ENCODE measurements at places on chromosomes 5 and 9. TPM values are rescaled to one million over a fixed set of nuclear protein-coding genes. Genes with fewer than 3 reads are reported as not detected.

DNA sequence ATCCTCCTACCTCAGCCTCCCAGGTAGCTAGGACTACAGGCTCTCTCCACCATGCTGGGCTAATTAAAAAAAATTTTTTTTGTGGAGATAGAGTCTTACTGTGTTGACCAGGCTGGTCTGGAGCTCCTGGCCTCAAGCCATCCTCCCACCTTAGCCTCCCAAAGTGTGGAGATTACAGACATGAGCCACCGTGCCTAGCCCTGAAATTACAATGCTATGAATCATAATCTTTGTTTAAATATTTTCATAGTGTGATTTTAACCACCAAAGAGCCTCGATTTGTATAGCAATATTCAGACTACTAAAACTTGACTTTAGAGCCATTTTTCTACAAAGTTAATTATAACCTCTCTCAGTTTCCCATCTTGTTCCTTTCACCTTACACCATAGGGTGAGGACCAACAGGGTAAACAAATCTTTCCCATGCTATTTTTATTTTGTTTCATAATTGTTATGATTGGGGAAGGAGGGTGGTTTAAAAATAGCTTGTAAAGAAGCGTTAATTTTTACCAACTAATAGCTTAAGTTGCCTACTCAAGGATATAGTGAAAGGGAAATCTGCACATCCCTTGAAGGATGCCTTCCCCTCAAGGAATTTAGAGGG is 32.7 kb downstream of the UBE2D2 start:
- H3K4me1 ChIP-seq = no peaks in the 10 kb centered on the region
- no peak overlapping the region for H3K4me3 ChIP-seq
- H3K27me3 ChIP-seq = no peaks in the 10 kb centered on the region
- no peak for DNase-seq
- no peaks in the 10 kb centered on the region for H3K36me3 ChIP-seq
- no peak overlapping the region for H3K27ac ChIP-seq

GRCh38 chr9:68808338-68808890 is 103.4 kb downstream of the PIP5K1B start:
- no peak overlapping the region for H3K4me3 ChIP-seq
- H3K27me3 ChIP-seq = no peaks in the 10 kb centered on the region
- H3K27ac ChIP-seq = no peak overlapping the region
- H3K4me1 ChIP-seq = peaks cover 15% of the 10 kb centered on the region

DNA sequence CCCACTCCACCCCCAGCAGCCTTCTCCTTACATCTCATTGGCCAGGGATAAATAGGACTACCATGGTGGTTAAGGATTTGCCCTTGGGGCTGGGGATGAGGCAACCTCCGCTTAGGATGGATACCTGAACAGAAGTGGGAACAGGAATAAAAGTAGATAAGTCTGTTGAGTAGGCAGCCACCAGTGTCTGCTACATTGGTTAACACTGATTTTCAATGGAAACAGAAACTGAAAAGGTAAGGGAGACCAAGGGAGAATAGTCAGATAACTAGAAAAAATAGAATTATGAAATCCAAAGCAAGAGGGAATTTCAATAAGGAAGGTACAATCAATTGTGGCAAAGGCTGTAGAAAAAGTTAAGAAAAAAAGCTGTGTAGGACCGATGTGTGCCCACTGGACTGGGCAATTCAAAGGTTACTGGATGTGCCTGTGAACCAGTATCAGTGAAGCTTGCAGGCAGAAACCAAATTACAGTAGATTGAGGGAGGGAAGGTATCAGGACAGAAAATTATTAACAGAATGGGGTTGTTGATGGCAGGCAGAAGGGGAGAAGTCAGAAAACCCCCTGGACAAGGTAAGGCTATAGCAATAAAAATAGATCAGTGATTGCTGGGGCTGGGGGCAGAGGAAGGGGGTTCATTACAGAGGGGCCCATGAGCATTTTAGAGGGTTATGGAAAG is 48.7 kb downstream of the DNAJC21 start:
- no peaks in the 10 kb centered on the region for H3K4me1 ChIP-seq
- DNase-seq = no peak
- no peaks in the 10 kb centered on the region for H3K27me3 ChIP-seq

DNA sequence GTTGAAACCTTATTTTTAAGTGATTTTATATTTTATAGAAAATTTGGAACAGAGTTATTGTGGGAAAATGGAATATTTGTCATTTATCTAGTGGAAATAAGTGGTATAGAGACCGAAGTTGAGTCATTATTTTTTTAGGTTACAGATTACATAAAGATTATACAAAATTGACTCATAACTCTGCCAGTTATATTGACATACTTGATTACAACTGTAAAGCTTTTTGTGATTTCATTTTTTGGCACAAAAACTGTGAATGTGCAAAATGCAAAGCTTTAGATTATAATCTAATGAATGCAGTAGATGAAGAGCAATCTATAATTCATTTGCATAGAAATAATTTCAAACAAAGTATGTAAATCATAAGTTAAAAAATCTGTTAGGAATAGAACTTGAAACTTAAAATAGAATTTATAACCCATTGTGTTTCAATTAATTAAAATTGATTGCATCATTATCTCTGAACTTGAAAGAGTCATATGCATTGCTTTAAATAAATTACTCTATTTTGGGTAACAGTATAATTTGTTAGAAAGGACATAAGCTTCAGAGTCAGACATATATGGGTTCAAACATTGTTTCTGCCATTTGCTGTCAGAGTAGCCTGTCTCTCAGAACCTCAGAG is 280.4 kb downstream of the FER start:
- no peak for DNase-seq
- no peak overlapping the region for H3K27ac ChIP-seq
- H3K4me1 ChIP-seq = no peaks in the 10 kb centered on the region
- H3K36me3 ChIP-seq = no peaks in the 10 kb centered on the region
- no peak overlapping the region for H3K4me3 ChIP-seq
- no peaks in the 10 kb centered on the region for H3K27me3 ChIP-seq

DNA sequence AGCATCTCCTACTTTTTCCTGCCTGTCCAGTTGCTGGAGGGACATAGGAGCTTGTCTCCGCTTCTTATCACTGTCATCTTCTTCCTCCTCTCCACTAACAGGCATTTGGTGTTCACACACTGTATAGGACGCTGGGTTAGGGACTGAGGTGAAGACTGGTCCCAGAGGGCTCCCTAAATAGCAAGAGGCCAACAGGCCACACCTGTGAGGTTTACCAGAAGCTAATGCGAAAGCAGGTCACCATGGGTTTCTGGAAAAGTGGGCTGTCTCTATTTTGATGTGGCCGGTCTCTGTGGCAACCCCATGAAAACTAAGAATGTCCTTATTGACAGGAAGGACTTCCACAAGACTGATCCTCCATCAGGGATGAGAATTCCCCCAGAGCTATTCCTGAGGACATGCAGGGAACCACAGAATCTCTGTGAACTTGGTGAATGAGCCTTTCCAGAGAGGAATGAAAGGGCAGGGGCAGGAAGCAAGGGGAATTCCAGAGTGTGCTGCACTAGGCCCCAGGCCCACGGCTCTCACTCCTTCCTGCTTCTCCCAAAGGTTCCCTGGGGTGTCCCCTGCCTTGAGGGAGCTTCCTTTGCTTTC is 61.7 kb downstream of the DAP start:
- no peaks in the 10 kb centered on the region for H3K27me3 ChIP-seq
- no peaks in the 10 kb centered on the region for H3K4me1 ChIP-seq
- no peak overlapping the region for H3K4me3 ChIP-seq

- no peak overlapping the region for H3K27ac ChIP-seq
- no peak for DNase-seq
- H3K27me3 ChIP-seq = no peaks in the 10 kb centered on the region
- no peaks in the 10 kb centered on the region for H3K36me3 ChIP-seq
- H3K4me3 ChIP-seq = no peak overlapping the region
These were observed 157.1 kb downstream of the ATP10B start for GRCh38 chr5:160694896-160695295.

GRCh38 chr5:40736103-40736875 is 19.5 kb downstream of the TTC33 start:
- H3K4me1 ChIP-seq = no peaks in the 10 kb centered on the region
- no peaks in the 10 kb centered on the region for H3K36me3 ChIP-seq
- H3K27ac ChIP-seq = no peak overlapping the region

- H3K4me3 ChIP-seq = peak overlapping the region; percentile 49
- DNase-seq = peak; percentile 57
These were observed 2.1 kb downstream of the CA9 start for GRCh38 chr9:35675732-35676392.

DNA sequence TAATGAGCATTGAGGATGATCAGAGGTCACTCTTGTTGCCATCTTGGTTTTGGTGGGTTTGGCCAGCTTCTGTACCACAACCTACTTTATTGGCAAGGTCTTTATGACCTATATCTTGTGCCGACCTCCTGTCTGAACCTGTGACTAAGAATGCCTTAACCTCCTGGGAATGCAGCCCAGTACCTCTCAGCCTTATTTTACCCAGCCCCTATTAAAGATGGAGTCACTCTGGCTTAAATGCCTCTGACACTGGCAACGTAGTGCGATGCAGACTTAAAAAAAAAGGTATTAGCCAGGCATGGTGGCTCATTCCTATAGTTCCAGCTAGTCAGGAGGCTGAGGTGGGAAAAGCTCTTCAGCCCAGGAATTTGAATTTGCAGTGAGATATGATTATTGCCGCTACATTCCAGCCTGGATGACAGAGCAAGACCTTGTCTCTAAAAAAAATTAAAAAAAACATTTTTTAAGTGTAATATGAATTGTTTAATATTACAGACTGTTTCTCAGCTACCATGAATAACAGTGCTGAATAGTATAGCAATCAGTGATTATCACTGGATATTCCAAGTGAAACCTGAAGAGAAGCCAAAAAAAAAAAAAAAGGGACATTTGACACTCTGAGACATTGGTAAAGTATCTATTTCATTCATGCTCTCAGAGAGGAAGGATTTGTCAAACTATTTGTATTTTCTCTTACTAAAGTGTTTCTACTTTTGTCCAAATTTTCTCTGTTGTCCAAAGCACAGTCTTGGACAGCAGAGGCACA is 18.3 kb upstream of the STOM start:
- no peak overlapping the region for H3K27ac ChIP-seq
- no peak overlapping the region for H3K4me3 ChIP-seq
- H3K27me3 ChIP-seq = no peaks in the 10 kb centered on the region
- no peaks in the 10 kb centered on the region for H3K4me1 ChIP-seq
- H3K36me3 ChIP-seq = no peaks in the 10 kb centered on the region
- no peak for DNase-seq

GRCh38 chr5:85168474-85168873 is 783.8 kb upstream of the EDIL3 start:
- no peaks in the 10 kb centered on the region for H3K36me3 ChIP-seq
- DNase-seq = no peak
- no peak overlapping the region for H3K4me3 ChIP-seq

GRCh38 chr5:132086277-132086794 is 12.7 kb downstream of the CSF2 start:
- no peak overlapping the region for H3K4me3 ChIP-seq
- no peak overlapping the region for H3K27ac ChIP-seq
- no peaks in the 10 kb centered on the region for H3K4me1 ChIP-seq
- no peaks in the 10 kb centered on the region for H3K27me3 ChIP-seq

- H3K36me3 ChIP-seq = no peaks in the 10 kb centered on the region
- H3K4me1 ChIP-seq = peaks cover 4% of the 10 kb centered on the region
- H3K27ac ChIP-seq = no peak overlapping the region
- H3K27me3 ChIP-seq = no peaks in the 10 kb centered on the region
- no peak for DNase-seq
These were observed 45.6 kb upstream of the EGFL7 start for GRCh38 chr9:136616948-136617695.

DNA sequence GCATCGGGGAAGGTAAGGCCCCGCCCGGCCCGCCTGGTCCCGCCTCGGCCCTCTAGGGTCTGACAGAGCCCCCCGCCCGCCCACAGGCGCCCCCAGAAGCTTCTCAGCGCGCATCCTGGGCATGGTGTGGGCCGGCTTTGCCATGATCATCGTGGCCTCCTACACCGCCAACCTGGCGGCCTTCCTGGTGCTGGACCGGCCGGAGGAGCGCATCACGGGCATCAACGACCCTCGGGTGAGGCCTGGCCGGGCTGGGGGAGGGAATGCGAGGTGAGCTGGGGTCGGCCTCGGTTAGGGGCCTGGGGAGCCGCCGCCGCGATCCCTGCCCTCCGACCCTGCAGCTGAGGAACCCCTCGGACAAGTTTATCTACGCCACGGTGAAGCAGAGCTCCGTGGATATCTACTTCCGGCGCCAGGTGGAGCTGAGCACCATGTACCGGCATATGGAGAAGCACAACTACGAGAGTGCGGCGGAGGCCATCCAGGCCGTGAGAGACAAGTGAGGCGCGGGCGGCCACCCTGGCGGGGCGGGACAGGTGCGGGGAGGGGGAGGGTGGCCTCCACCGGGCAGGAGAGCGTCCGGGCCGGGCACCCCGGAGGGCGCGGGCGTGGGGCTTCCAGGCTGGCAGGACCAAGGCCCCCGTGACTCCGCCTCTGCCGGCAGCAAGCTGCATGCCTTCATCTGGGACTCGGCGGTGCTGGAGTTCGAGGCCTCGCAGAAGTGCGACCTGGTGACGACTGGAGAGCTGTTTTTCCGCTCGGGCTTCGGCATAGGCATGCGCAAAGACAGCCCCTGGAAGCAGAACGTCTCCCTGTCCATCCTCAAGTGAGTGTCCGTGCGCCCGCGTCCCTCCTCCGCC is 7.1 kb downstream of the LRRC26 start:
- peaks cover 13% of the 10 kb centered on the region for H3K4me1 ChIP-seq
- peak; percentile 50 for DNase-seq
- H3K27me3 ChIP-seq = no peaks in the 10 kb centered on the region
- H3K4me3 ChIP-seq = no peak overlapping the region

GRCh38 chr9:137168904-137169856 is 671 bp downstream of the LRRC26 start:
- H3K4me3 ChIP-seq = peak overlapping the region; percentile 26
- peak; percentile 58 for DNase-seq
- H3K4me1 ChIP-seq = peaks cover 15% of the 10 kb centered on the region
- H3K36me3 ChIP-seq = no peaks in the 10 kb centered on the region

DNA sequence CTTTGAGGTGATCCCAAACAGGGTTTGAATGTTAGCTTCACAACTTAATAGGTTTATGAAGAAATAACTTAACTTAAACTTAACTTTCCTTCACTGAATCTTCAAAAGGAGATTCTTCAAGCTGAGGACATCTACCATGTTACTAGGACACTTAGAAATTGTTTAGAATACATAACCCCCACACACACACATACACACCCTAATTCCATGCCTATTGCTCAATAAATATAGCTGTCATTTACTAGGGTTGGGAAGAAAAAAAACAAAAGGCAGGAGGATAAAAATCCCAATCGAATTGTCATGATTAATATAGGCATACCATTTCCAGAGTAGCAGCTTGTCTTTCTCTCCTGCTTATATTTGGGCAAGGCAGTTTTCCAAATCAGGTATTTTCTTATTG is 68.3 kb downstream of the ALDH1A1 start:
- DNase-seq = no peak
- H3K27me3 ChIP-seq = no peaks in the 10 kb centered on the region
- H3K27ac ChIP-seq = no peak overlapping the region
- no peaks in the 10 kb centered on the region for H3K36me3 ChIP-seq
- peaks cover 8% of the 10 kb centered on the region for H3K4me1 ChIP-seq

- H3K27me3 ChIP-seq = no peaks in the 10 kb centered on the region
- H3K4me3 ChIP-seq = no peak overlapping the region
- no peaks in the 10 kb centered on the region for H3K4me1 ChIP-seq
- H3K27ac ChIP-seq = no peak overlapping the region
- H3K36me3 ChIP-seq = no peaks in the 10 kb centered on the region
These were observed 400.3 kb downstream of the ICE1 start for GRCh38 chr5:5822729-5823257.

Gene CRB2
- 0.68 TPM for total RNA-seq

Gene TMEM245
- total RNA-seq = 63.6 TPM

Gene OR2V2
- not detected for total RNA-seq
